Small intestine (tissue), 16 donors: ENCODE measurements at places on chromosomes 1 and 21. TPM values are rescaled to one million over a fixed set of nuclear protein-coding genes. Genes with fewer than 3 reads are reported as not detected.

B4GALT3 gene
- 34.3 TPM for polyA plus RNA-seq

CD1C gene
- polyA plus RNA-seq, result 0.64 TPM

DNA sequence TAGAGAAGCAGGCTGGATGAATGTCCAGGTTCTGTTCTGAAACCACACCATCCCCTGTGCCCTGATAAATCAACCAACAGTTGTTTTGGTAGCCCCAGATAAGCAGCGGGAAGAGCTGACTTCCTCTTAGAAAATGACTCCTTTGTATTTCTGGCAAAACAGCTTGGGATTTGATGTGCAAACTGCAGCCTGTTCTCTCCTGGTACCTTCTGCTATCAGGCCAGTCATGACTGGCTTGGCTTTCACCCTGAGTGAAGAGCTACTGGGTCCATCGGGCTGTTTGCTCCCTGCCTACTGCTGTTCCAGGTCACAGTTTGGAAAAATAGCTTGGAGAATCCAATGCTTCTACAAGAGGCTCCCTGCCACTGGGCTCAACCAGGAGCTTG lies 116.8 kb downstream of the DTL start:
- no peak overlapping the region for H3K4me3 ChIP-seq
- H3K27ac ChIP-seq, result no peak overlapping the region
- no peaks in the 10 kb centered on the region for H3K27me3 ChIP-seq
- peaks cover 2% of the 10 kb centered on the region for H3K4me1 ChIP-seq
- H3K36me3 ChIP-seq, result no peaks in the 10 kb centered on the region
- DNase-seq, result no peak

CCDC185 gene
- not detected for polyA plus RNA-seq

- DNase-seq, result no peak
- H3K36me3 ChIP-seq, result no peaks in the 10 kb centered on the region
- H3K27me3 ChIP-seq, result no peaks in the 10 kb centered on the region
- H3K4me3 ChIP-seq, result no peak overlapping the region
Measured at GRCh38 chr1:237877631-237878030, 13.1 kb downstream of the ZP4 start.

SYTL1 gene
- polyA plus RNA-seq, result 24.1 TPM

TEX38 gene
- polyA plus RNA-seq, result not detected

DNA sequence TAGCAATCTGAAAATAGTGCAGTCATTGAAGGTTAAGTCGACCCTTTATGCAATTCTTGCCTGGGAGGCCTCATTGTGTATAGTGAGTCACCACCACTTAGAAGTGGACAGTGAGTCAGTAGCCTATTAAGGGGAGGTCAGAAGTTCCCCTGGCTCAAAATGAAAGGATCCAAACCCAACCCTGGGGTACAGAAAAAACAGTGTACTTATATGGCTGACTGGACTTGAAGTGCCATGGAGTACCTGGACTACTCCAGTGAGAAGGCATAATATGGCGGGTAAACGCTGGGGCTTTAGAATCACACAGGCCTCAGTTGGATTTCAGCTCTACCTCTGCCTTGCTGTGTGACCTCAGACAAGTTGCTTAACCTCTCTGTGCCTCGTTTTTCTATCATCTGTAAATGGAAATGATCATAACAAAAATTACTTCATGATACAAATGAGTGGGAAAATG lies 2.2 kb upstream of the BCL9 start:
- no peaks in the 10 kb centered on the region for H3K36me3 ChIP-seq
- H3K4me1 ChIP-seq, result peaks cover 2% of the 10 kb centered on the region
- H3K4me3 ChIP-seq, result no peak overlapping the region
- no peak overlapping the region for H3K27ac ChIP-seq
- no peaks in the 10 kb centered on the region for H3K27me3 ChIP-seq

HSD3B2 gene
- not detected for polyA plus RNA-seq

RNU1-4 gene
- polyA plus RNA-seq, result not detected

DNA sequence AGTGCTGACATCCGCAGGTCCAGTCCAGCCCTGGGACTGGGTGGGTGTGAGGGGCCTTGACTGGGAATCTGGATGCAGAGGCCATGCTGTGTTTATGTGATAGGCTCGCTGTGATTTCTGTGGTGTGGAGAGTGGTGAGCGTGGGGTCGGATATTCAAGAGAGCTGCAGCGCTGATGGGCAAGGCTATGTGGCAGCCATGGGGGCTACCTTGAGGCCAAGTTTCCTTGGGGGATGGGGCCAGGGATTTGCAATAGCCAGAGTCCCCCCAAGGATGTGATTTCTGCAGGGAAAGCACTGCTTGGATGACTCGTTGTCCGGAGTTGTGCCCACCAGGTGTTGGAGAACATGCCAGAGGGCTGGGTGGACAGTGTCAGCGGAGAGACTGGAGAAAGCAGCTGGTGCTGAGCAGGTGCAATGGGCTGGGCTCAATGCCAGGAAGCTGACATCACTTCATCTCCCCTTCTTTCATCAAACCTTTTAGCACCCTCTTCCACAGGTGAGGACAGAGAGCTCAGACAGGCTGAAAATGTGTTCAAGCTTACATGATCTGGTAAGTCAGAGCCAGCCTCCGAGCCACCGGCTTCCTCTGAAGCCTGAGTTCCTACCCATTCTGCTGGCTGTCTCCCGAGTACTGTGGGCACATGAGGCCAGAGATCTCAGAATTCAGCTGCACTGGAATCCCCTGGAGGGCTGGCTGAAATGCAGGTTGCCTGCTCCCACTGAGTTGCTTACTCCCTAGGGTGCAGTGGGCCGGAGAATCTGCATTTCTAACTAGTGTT lies 132.9 kb downstream of the RHOU start:
- peaks cover 9% of the 10 kb centered on the region for H3K4me1 ChIP-seq
- peak overlapping the region; percentile 68 for H3K27ac ChIP-seq
- DNase-seq, result peak; percentile 44
- no peak overlapping the region for H3K4me3 ChIP-seq
- H3K27me3 ChIP-seq, result no peaks in the 10 kb centered on the region
- H3K36me3 ChIP-seq, result peaks cover 2% of the 10 kb centered on the region

GRCh38 chr1:2060072-2060471 lies 9.9 kb downstream of the PRKCZ start:
- no peaks in the 10 kb centered on the region for H3K4me1 ChIP-seq
- DNase-seq, result no peak
- no peaks in the 10 kb centered on the region for H3K27me3 ChIP-seq

DNA sequence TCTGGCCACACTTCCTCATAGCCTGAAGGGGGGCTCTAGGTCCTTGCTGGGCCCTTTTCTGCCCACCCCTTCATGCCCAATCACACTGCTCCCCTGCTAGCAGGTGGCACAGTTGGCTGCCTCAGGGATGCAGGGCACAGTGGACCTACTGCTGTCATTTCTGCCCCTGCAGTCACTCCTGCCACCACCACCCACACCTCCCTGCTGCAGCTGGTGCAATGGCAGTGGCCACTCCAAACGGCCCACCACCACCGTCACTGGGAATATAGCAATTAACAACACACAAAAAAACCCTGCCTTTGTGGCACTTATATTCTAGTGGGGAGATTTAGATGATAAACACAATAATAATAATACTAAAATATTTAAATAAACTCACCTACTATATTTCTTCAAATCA lies 162.4 kb upstream of the DUSP10 start:
- H3K36me3 ChIP-seq, result no peaks in the 10 kb centered on the region
- no peak overlapping the region for H3K4me3 ChIP-seq
- no peaks in the 10 kb centered on the region for H3K4me1 ChIP-seq
- H3K27me3 ChIP-seq, result no peaks in the 10 kb centered on the region
- no peak for DNase-seq

TMEM240 gene
- 1.6 TPM for polyA plus RNA-seq

GSTM2 gene
- 170 TPM for polyA plus RNA-seq

TRIM58 gene
- 0.37 TPM for polyA plus RNA-seq

DNA sequence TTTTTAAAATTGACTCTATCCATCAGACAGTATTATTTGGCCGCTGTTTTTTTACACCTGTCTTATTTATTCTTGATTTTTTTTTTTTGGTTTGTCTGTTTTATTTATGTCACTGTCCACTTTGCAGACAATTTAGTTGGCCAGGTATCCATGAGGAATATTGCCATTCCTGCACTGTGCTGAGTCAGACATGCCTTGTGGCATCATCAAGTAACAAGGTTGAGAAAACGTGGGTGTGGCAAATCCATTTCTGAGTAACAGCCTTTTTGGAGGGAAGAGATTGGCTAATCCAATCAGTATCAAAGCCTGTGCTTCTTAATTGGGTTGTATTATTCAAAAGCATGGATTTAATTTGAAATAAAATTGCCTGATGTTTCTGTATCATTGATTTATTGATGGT lies 463.1 kb downstream of the USP25 start:
- H3K27me3 ChIP-seq, result no peaks in the 10 kb centered on the region
- no peaks in the 10 kb centered on the region for H3K36me3 ChIP-seq
- H3K4me3 ChIP-seq, result no peak overlapping the region
- no peaks in the 10 kb centered on the region for H3K4me1 ChIP-seq
- DNase-seq, result no peak

GRCh38 chr1:157894613-157895165 lies 53.1 kb upstream of the CD5L start:
- no peaks in the 10 kb centered on the region for H3K36me3 ChIP-seq
- H3K27me3 ChIP-seq, result peaks cover 2% of the 10 kb centered on the region
- no peaks in the 10 kb centered on the region for H3K4me1 ChIP-seq
- no peak for DNase-seq

DNA sequence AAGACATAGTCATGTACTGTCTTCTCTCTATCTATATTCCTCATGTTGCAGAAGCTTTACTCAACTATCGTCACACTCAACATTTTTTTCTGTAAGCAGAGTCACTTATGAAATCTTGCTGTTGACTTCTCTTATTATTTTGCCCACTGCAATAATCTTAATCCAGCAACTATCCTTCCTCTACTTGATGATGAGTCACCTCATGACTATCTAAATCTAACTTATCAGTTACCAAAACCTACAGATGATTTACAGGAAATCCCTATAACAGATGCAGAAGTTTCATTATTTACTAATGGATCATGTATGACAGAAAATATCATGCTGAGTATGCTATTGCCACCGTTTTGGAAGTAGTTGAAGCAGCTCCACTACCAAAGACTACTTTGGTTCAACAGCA lies 378.9 kb downstream of the DUSP10 start:
- H3K36me3 ChIP-seq, result no peaks in the 10 kb centered on the region
- H3K4me3 ChIP-seq, result no peak overlapping the region
- DNase-seq, result no peak
- H3K27me3 ChIP-seq, result no peaks in the 10 kb centered on the region
- no peak overlapping the region for H3K27ac ChIP-seq
- no peaks in the 10 kb centered on the region for H3K4me1 ChIP-seq

GRCh38 chr1:230824919-230825721 lies 43.2 kb downstream of the C1orf198 start:
- peak; percentile 77 for DNase-seq
- H3K36me3 ChIP-seq, result no peaks in the 10 kb centered on the region
- H3K27me3 ChIP-seq, result no peaks in the 10 kb centered on the region
- H3K27ac ChIP-seq, result peak overlapping the region; percentile 46

TIE1 gene
- 0.81 TPM for polyA plus RNA-seq

GRCh38 chr1:12634156-12634555 lies 9.7 kb upstream of the AADACL4 start:
- no peak overlapping the region for H3K4me3 ChIP-seq
- no peaks in the 10 kb centered on the region for H3K27me3 ChIP-seq
- no peaks in the 10 kb centered on the region for H3K4me1 ChIP-seq

- DNase-seq, result no peak
- no peaks in the 10 kb centered on the region for H3K36me3 ChIP-seq
- H3K27me3 ChIP-seq, result no peaks in the 10 kb centered on the region
- H3K4me3 ChIP-seq, result no peak overlapping the region
Measured at GRCh38 chr1:212292250-212293105, 7.3 kb downstream of the PPP2R5A start.

SPSB1 gene
- 69.1 TPM for polyA plus RNA-seq

KDM1A gene
- 79.6 TPM for polyA plus RNA-seq

DNA sequence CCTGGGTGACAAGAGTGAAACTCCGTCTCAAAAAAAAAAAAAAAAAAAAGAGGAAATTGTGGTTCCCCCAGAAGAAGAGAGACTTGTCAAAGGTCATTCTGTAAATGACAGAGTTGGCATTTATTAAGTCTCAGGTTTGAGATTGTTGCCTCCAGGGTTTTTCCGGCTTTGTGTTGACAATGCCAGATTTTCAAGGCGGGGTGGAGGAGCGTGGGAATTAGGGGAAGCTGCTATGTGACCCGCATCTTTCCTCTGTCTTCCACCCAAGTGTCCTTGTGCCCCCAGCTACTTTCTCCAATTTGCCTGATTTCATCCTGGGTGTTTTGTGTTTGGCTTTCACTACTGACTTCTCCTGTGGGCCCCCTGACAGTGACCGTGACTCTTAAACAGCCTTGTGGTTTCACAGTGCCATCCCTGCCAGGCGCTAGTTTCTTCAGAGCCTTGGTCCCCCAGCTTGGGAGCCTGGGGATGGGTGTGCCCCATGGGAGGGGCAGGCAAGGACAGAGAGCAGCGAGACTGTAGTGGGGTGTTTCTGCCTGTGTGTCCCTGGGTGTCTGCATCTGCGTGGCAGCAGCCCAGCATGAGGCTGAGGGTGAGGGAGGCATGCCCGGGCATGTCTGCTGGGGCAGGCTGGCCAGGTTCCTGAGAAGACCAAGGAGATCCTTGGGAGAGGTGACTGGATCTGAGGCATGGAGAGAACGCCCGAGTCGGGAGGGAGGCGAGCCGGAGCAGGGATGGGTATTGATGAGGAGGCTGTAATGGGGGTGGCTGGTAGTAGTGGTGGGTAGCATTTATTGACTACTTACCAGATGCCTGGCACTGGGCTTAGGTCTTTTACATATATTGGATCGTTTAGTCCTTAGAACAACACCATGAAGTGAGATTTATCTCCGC lies 46.3 kb downstream of the IER5 start:
- H3K4me1 ChIP-seq, result no peaks in the 10 kb centered on the region
- no peaks in the 10 kb centered on the region for H3K36me3 ChIP-seq

DNA sequence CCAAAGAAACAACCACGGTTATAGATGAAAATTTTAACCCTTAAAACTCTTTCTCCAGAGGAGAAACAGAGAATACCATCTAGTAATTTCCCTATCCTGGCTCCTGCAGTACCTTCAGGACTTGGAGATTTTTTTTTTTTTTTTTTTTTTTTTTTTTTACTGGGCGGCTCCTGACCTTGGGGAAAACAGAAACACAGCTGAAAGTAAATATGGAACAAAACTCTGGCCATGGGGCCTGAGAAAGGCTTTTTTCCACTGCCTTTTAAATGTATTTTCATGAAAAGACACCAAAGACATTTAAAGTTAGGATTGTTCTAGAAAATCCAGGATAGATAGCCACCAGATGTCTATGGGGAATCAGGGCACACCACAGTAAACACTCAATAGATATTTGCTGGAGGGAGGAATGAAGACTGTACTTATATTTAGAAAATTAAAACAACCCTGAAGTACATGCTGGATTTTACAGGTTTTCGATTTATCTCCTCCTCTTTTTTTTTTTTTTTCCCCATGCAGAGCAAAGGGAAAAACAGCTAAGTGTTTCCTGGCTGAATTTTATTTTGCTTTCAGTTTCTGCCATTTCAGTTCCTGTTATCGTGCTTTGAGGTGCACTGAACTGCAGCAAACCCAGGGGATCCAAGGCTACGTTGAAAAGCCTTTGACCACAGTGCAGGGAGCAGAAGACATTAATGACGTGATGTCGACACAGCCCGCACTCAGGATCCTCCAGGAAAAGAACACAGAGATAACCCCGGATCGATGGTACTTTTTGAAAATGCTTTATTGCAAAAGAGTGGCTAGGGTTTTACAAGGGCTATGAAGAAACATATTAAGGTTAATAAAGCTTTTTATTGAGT lies 35.7 kb upstream of the CNN3 start:
- peak; percentile 94 for DNase-seq
- peak overlapping the region; percentile 86 for H3K27ac ChIP-seq

RNASEL gene
- 9.4 TPM for polyA plus RNA-seq
